ENCODE measurements at places on chromosomes 5 and 9.

DNA sequence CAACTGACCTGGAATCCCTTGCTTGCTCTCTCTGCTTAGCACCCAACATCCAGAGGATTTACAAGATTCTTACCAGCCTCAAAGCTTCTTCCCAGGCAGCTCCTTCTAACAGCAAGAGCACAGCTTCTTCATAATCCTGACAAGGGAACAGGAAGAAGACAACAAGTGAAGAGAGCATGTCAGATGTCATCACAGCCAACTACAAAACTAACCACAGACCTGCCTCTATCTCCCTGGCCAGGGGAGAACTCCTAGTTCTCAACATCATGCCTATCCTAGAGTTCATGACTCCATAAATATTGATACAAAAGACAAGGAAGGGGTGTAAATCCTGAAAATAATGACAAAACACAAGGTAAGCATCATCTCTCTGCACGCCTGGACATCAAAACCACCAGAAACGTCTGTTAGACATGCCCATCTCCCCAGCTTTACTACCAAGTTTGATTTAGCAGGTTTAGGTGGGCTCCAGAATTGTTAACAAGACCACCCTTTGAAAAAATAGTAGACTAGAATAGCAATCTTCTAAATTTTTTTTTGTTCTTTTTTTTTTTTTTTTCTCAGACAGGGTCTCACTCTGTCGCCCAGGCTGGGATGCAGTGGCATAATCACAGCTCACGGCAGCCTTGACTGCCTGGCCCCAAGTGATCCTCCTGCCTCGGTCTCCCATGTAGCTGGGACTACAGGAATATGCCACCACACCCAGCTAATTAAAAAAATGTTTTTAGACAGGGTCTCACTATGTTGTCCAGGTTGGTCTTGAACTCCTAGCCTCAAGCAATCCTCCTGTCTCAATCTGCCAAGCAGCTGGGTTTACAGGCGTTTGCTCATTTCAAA, 20.2 kb downstream of the ACTL7A start:
- DNase-seq: no peak

- no peak for DNase-seq
Observed at GRCh38 chr5:141149812-141150211, at the start of gene PCDHB6. Gene PCDHB6 (plus strand): TSS chr5:141150057. CDS start chr5:141150258, 201 bp downstream.

DNA sequence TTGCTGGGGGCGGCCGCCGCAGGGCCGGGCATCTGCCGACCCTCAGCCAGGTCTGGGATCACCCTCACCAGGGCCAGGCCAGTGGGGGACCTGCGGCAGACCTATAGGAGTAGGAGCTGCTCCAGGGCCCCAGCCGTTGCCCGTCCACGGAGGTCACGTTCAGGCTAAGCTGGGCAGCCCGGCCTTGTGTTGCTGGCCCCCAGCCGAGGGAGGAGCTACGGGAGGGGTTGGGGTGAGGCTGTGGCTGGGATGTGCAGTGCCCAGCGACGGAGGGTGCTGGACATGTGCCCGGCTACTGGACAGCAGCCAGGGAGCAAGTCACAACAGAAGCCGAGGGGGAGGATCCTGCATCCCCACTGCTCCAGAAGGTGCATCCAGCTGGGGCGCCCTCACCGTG, 39.6 kb upstream of the SLC6A19 start:
- DNase-seq: no peak

DNA sequence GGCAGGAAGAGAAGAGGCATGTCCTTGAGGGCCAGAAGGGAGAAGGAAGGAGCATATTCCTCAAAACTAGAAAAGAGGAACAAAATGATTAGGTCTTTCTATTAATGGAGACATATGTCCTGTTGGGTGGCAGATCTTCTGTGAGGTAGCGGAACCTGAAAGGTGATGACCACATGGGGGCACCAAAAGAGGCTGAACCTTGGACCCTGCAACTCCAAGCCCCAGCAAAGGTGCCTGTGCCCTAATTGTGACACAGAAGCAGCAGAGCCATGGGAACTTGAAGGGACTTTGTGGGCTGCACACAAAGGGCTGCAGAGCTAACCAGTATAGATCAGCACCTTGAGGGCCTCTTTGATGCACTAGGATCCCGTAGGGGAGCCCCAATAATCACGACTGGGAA, 158.0 kb downstream of the BAAT start:
- no peak for DNase-seq

- DNase-seq: no peak
Observed at GRCh38 chr9:35835766-35836165, 6.7 kb downstream of the TMEM8B start.

DNA sequence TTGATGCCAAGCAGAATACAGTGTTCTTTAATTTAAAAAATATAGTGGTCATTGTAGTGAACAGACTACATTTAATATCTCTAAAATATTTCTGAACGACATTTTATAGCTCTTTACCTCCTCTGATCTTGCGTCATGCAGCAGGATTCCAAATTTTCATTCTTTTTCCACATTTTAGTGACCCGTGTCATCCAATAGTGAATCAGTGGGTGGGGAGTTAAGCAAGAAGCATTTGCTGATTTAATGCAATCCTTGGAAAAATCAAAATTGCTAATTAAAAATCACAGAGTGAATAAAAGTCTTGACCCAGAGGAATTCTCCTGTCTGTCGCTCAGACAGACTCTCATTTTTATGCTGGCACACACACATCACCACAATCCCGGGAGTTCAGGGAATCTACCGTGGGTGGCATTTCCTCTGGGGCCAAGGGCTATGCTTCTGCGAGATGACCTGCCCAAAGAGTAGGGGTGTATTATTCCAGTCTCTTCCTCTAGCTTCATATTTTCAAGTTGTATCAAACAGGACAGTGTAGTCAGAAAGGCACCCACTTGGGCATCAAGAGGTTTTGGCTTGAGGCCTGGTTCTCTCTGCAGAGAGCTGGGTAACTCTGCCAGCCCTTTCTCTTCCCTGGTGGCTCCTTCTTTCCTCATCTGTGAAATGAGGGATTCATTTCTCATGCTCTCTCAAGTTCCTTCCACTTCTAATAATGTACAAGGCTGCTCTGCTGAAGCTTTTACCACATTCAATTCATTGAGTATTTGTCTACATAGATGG, 24.8 kb upstream of the OTP start:
- no peak for DNase-seq

DNA sequence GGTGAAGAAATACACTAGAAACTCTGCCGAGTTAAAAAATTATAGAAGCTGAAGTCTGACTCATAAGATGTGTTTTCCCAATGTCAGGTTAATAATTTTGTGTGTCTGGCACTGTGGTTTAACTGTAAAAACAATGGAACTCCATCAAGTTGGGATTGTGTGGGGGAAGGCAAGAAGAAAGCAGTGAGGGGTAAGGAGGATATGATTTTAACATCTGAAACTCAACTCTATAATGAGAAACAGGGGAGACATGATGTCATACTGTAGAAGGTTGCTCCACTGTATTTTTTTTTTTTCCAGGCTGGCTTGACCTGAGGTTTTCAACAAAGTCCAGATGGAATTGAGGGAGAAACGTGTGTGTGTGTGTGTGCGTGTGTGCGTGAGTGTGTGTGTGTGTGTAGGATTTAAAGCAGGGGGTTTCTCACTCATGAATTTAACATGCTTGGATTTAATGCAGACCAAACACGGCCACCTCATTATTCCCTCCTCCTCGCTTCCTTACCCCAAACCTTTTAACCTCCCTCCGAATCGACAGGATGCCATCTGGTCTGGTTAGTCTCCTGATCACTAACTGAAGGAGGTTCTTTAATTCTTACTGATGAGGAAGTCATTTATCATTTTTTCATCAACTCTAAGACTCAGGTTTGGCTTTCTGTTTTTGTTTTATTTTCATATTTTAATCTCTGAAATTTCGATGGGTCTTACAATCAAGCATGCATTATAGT, 140.2 kb upstream of the LPAR1 start:
- no peak for DNase-seq

DNA sequence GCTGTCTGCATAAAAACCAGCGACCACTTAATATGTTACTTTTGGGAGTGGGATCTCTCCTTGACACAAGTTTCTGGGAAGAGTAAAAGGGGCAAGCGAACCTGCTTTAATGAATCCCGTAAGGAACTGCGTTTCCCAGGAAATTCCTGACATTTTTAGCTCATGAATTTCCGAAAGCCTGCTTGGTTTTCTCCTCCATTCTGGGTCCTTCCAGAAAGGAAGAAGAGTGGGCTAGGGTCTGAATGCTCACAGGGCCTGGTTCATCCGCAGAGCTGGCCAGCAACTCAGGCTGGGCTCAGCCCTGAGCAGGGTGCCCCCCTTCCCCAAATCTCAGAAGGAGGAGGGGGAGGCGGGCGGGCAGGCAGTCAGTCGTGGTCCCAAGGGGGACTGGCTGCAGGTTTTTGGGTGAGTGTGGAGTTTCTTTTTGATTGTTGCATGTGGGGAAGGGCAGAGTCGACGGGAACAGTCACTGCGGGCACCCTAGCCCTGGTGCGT, 1.2 kb upstream of the PURA start:
- DNase-seq: no peak

DNA sequence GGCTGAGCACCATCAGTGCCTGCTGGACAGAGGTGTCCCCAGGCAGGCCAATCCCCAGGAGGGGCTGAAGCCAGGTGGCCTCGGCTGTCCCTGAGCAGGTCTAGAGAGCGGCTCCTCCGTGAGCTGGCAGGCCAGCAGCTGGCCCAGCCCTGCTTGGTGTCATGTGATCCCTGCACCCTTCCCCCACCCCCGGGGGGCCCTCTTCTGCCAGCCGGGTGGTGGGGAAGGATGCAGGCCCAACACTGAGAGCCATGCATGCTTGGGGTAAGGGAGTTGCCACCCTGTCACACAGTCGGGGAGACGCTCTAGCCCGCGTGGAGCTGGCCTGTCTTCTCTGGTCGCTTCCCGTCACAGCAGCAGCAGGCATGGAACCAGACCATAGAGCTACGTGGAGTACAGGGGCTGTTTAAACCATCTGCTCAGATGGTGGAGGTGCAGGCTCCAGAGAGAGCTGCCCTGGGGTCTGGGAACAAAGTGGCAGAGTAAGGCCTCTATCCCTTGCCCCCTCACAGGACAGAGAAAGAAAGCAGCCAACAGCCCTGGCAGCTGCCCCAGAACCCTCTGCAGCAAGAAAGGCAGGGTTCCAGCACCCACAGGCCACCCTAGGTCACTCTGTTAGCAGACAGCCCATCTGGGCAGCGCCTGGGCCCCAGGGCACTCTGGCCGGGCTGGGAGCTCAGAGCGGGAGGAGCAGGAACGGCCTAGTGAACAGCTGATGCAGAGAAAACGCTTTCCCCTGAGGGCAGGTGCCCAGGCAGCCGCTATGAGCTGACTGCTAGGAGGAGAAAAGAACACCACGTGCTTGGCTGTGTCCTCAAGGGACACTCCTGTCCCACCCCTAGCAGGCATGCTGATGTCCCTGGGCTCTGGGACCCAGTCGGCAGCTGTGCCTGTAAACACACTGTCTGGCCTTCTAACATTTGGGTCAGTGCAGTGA, 6.8 kb downstream of the RALGDS start:
- no peak for DNase-seq

DNA sequence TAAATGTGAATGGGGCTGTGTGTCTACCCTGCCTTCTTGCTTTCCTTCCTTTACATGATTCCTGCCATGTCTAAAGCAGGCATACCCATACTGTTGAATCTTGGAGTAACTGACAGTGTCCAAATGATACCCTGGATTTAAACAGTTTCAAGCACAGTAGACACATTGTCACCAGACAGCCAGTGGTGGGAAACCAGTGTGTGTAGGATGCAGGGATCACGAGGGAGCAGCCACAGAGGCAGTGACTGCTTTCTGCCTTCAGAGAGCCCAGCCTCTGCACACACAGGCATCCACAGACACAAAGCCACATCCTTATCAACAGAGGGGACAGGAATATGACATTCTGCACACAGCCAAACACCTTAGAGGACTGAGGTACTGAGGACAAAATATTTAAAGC, 184.2 kb upstream of the TBCA start:
- DNase-seq: no peak

DNA sequence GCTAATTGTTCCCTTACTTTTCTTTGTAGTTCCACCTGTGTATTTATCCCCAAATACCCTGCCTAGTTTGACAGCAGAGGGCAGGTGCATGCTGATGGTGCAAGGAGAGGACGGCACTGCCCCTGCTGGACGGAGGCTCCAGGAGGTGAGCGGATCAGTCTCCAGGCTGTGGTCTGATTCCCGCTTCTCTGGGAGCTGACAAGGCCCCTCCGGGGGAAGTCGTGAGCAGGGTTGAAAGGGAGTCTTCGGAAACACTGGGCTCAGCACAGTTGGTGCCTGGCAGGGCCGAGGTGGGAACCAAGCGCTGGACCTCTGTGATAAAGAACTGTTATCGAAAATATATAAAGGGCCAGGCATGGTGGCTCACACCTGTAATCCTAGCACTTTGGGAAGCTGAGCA, 52.9 kb downstream of the RASGEF1C start:
- no peak for DNase-seq

DNA sequence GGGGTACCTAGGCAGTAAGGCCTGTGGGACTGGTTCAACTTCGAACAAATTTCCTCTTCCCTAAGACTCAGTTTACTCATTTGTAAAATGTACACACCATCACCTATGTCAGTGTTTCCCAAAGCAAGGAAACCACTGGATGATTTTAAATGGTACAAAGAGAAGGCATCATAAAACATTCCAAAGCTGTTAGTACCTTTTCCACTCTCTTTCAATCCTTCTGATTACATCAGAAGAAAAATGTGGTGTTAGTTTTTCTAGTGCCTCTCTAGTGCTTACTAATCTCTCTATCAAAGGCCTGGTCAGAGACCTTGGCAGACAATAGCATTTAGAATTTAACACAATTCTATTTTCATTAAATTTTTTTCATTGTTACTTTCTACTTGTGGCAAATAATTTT, 18.1 kb downstream of the NR6A1 start:
- no peak for DNase-seq

- DNase-seq: no peak
Observed at GRCh38 chr9:91776409-91777291, 173.4 kb downstream of the ROR2 start.

- no peak for DNase-seq
Observed at GRCh38 chr5:139692679-139693308, 44.6 kb downstream of the CXXC5 start.

GRCh38 chr9:27785714-27786100, 212.4 kb upstream of the C9orf72 start:
- DNase-seq: no peak

DNA sequence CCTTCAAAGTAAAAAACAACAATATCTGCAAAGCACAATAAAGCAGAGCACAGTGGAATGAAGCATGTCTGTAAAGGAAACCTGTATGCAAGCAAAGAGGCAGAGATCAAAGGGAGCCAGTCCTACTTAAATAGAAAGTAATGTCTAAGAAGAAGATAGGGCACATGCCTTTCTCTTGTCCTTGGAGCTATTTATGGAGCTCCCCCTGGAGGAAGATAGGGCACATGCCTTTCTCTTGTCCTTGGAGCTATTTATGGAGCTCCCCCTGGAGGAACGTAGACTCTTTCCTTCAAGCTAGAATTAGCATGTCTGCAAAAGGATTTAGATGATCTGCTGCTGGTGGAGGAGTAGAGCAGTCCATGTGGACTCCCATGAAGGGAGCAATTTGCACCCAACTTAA, 168.1 kb upstream of the RASEF start:
- no peak for DNase-seq

DNA sequence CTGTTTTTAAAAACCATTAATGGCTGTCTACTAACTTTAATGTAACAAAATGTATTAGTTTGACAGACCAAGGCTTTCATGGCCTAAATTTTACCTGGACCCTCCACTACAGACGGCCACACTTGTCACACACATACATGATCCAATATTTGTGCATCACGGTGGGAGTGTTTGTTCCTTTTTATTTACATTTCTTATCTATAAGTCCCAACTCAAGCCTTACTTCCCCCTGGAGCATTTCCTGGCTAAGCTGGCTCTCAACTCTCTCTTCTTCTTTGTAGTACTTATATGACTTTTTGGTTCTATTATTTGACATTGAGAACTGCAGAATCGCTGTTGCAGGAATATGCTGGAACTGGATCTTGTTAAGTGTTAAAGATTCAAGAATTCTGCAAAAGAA, 534.4 kb downstream of the RAB3C start:
- no peak for DNase-seq
